ENCODE measurements at places on chromosomes 1 and 21.

- no peak for DNase-seq
Observed at GRCh38 chr1:221837896-221838295, 96.0 kb upstream of the DUSP10 start.

- DNase-seq = no peak
Observed at GRCh38 chr1:209168204-209168603, 415.3 kb upstream of the CAMK1G start.

DNA sequence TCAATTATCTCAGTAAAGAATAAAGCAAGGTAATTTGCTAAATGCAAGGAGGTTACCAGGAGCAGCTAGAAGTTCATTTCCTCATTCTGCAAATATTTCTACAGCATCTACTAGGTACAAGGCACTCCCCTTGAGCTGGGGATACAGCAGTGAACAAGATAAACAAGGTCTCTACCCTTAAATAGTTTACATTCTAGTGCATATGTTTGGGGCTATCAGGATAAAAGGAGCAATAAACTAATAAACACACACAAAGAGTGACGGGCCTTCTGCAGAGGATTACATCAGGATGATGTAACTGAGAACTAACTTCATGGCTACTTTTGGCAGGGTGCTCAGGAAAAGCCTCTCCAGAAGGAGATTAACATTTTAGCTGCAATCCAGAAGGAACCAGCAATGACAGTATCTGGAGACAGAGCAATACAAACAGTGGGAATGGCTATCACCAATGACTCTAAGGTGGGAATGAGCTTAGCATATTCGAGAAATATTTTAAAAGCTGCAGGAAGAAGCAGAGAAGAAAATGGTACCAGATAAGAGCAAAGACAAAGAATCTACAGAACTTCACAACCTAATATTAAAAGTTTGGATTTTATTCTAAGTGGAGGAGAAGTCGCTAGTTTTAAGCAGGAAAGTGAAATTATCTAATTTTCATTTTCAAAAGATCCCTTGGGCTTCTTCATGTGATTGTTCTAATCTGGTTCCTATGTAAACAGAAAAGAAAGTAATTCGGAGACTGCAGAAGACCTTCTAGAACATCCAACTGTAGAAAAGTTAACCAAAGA lies 25.8 kb downstream of the TP53BP2 start:
- DNase-seq = no peak

DNA sequence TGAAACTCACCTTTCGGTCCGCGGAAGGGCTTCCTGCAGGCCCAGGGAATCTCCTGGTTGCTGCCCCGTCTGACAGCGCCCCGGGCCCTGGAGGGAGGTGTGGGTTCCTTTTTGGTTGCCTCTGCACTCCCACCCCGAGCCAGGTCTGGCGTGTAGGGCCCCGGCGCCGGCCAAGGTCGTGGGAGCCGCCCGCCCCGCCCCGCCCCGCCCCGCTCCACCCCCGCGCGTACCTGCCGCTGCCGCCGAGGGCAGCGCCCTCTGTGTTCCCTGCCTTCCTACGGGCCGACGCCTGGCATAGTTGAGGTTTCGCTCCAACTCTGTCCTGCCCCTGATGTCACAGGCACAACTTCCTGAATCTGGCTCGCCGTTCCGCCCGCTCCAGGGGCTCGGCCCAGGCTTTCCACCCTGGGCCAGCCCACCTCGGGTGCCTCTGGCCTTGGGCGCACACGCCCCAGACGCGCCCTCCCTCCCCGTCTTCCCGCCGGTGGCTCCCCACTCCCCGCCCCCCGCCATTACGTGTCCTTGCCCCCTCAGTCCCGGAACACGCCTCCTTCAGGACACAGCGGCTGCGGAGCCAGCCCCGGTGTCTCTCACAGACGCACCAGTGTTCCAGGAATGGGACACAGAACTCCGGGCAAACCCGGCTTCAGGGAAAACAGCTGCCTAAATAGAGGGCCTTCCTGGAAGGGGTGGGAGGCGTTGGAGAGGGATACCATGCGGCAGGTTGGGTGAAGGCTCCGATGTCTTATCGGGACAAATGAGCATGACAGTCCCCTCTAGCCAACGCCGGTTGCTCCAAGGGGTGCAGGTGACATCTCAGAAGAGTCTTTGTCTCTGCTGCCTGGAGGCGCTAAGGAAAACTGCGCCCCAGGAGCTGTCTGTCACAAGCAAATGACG lies at the start of gene KIAA0040:
Gene KIAA0040 (minus strand): TSS at position 147 of the 897 bp plus-strand sequence. CDS start 31,763 bp downstream, outside the sequence.
- DNase-seq = no peak

- no peak for DNase-seq
Observed at GRCh38 chr1:172473302-172473701, 29.4 kb upstream of the PIGC start.

GRCh38 chr1:39777306-39777705 lies 6.2 kb upstream of the OXCT2 start:
- DNase-seq = no peak

- no peak for DNase-seq
Observed at GRCh38 chr1:59375321-59376220, 78.7 kb downstream of the FGGY start.

- DNase-seq = no peak
Observed at GRCh38 chr21:43290421-43291346, 121.9 kb downstream of the CRYAA start.

GRCh38 chr1:7434566-7434965 lies 336.5 kb upstream of the VAMP3 start:
- DNase-seq = no peak

- DNase-seq = no peak
Observed at GRCh38 chr1:230781131-230781530, 33.9 kb downstream of the CAPN9 start.

DNA sequence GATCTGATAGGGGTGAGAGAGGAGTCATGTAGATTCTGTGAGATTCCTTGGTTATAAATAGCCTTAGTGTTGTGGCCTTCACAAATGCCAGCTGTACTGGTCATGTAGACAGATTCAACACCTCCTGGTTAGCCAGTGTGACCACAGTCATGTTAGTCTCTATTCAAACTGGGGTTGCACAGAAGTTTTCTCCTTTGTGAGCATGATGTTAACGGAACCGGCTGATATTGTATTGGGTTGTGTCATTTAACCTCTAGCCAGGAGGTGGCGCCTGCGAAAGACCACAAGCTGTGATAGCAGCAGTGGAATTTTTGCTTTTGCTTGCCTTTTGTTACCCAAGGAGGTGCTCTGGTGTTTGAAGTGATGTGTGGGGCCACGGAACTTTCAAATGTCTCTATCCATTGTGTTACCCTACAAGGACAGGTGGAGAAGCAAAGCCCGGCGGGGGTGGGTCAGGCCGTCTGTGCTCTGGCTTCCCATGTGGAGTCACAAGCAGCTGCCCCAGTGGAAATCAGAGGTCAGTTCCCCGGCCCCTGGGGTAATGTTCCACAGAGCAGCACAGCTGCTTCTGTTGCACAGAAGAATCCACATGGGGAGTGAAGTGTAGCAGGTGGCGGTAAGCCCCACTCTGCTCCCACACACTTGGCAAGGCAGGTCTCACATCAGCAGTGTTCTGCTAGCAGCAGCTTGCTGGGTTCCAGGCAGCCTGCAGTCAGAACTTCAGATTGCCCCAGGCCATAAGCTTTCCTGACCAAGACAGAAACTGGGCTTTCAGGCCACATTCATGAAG lies 112.6 kb downstream of the ADAMTS1 start:
- DNase-seq = peak; percentile 50

DNA sequence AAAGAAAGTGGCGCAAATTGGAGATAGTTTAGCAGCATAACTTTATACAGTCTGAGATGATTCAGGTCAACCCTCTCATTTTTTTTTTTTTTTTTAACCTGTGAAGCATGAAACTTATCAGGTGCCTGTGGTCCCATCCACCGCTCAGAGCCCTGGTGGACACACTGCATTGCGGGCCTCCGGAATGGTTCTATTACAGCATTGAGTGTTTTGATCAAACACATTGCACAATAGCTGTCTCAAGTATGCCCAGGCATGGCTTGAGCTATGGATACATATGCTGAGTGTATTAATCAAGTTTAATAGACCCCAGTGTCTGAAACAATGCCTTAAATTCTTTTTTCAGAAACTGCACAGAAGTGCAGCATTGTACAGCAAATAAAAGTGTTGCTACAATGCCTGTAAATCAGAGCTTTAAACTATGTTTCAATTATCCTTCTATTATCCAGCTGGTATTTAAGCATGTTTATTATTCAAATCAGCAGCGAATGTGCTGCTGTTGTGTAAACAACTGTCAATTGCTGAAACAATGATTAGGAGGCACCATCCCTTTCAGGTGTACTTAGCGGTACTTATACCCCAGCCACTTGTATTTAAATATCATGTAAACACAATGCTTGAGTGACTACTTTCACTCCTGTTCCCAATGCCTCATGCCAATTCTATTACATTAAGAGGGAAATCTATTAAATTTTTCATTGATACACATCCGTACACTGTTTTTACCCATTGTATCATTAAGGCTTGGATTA lies 456.6 kb downstream of the RPS6KC1 start:
- no peak for DNase-seq

DNA sequence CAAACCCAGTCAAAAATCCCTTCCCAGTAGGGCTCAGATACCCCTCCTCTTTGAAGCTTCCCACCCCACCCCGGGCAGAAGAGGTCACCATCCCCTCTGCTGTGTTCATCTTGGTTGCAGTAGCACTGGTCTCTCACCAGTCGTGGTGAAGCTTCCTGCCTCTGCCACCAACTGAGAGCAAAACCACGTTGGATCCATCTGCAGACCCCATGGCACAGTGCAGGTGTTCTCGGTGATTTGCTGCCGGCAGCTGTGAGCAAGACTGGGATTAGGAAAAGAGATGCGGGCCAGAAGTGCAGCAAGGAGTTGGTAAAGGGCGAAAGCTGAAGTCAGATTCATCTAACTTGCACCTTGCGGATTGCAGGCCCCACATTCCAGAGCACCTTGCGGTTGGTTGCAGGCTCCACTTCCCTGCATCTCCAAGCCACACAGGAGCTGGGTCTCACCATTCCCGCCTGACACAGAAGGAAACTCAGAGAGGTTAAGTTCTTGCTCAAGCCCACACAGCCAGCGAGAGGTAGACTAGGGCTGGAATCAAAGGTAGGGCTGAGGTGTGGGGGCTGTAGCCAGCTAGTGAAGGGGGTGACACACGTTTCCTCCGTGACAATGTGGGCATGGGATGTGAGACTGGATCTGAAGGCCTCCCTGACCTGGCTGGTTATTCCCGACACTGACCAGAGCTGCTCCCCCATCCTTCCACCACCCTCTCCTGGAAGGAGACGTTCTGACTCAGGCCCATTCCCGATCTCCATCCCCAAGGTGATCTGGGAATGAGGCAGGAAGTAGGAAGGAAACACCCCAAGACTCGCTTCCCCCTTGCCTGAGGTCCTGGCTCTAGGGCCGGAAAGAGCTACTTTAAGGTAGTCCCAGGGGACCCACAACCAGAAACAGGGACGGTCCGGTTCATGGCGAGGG lies 3.3 kb upstream of the FAM110D start:
- DNase-seq = no peak

DNA sequence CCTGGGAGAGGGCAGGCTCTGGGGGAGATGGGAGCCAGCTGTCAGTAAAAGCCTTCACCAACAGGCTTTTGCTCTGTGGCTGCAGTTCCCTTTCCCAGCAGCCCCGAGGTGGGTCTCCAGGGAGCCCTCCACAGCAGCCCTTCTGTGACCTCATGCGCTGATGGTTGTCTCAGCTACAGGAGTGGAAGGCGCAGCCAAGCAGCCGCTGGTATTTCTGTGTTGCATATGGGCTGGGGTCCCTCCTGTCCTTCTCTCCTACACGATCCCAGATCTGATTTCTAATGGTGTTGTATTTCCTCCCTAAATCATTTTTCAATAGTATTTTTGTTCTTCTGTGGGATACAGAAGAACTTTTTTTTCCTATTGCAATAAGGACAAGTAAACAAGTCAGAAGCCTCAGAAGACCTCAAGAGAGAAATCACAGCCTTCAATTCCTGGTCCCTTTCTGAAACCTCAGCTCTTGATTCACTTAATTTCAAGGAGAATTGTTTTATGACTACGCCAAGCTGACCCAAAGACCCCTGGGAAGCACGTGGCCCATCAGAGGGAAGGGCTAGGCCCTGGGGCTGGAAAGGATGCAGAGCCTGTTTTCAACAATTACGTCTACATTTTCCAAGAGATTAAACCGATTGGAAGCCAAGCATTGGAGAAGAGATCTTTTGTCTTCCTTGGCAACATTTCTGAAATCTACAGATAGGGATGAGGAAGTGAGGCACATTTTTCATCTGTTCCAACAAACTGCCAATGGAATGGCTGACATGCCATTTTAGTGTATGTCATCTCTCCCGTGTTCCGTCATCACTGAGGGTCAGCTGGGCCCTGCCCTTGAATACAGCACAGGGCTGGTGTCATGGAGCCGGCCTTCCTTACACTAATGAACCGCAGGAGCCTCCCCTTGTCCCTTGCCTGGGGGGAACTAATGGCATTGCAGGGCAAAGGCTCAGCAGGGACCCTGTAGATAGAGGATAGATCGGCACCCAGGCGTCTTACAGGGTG lies 42.0 kb upstream of the SCCPDH start:
- no peak for DNase-seq

DNA sequence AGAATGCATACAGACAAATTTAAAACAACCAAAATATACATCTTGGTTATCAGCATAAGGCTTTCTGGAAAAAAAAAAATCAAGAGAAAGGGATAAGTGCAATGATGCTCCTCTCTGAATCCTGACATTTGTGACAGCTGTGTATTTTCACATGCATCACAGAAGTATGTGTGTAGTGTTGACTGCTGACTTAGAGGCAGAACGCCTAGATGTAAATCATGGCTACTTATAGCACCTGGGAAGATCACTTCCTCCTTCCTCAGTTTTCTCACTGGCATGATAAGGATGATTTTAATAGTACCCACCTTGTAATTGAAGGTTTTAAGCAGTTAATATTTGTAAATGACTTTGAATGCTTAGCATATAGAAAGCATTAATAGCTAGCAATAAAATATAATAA lies 112.5 kb downstream of the MRPL39 start:
- DNase-seq = no peak

DNA sequence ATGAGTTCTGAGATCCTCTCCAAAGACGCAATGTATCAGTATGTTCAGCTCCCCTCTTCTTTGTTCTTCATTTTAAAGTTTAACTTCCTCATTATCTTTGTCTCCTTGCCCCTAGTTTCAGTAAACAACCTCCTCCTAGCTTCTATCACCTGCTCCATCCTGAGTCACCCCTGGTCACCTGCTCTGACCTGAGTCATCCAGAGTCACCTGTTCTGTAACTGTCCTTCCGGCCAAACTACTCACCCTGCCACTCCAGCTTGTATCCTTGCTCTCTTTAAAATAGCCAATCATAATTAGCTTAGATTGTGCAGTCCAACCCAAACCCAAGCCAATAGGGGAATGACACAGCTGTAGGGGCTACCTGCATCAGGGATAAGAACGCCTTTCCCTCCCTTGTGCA lies 332.0 kb downstream of the OLFM3 start:
- DNase-seq = no peak

DNA sequence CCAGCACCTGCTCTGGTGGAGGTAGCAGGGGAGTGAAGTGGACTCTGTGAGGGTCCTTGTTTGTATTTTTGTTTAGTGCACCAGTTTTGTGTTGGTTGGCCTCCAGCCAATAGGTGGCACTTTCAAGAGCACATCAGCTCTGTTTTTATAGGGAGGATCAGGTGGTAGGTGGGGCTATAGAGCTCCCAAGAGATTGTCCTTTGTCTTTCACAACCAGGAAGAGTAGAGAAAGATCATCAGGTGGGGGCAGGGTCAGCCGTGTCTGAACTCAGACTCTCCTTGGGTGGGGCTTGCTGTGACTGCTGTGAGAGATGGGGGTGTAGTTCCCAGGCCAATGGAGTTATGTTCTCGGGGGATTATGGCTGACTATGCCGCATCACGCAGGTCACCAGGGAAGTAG lies 159.8 kb downstream of the ZNF326 start:
- DNase-seq = no peak
